ENCODE measurements at places on chromosomes 6 and 20.

GRCh38 chr20:63060057-63060991 lies 53.6 kb upstream of the BHLHE23 start:
- peak; percentile 74 for DNase-seq

- DNase-seq: no peak
These were observed 132.6 kb downstream of the GPR63 start for GRCh38 chr6:96704713-96705112.

GRCh38 chr6:88441346-88441745 lies 275.2 kb upstream of the CNR1 start:
- DNase-seq: no peak

- no peak for DNase-seq
These were observed 118.3 kb downstream of the KCNQ5 start for GRCh38 chr6:72740135-72740534.

GRCh38 chr20:46965477-46965876 lies 70.8 kb downstream of the EYA2 start:
- DNase-seq: no peak

DNA sequence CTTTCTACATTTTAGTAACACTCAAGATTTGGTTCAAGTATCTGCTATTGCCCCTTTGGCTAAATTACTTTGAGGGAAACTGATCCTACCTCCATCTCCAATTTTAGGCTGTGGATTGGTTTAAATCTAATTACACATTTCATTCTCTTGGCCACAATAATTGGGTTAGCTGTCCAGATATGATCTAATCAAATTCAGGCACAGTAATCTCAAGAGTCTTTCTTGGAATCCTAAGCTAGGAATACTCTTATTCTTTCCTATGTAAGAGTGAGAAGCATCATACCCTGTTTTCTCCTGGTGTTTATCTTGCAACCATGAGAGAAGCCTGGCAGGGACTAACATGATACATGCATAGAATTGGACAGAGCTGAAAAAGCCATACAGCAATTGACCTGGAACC lies 300.4 kb upstream of the MARCKS start:
- DNase-seq: no peak
